ENCODE measurements at places on chromosomes 2 and 18.

DNA sequence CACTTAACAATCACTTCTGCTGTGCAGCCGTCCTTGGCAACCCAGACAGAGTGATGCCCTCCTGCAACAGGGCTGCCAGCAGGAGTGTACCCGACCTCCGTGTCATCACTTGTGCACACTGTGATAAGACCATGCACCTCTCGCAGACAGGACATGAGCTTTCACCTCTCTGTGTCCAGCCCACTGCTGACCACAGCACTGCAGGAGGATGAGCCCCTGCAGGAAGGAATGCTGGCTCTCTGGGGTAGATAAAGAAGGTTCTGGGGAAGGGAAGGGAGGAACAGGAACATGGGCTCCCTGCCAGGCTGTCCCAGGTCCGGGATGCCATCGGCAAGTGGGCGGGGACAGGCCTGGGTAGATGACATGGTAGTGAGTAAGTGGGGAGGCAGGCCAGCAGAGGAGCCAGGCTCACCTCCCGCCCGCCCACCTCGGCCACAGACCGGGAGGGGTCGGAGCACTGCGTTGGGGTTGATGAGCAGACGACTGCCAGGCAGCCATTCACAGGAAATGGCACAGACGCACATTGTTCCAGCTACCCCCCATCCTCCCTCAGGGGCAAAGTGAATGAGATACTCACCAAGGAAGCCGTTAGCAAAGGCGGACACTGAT, 18.6 kb upstream of the COL6A3 start:
- DNase-seq: peak; percentile 50

DNA sequence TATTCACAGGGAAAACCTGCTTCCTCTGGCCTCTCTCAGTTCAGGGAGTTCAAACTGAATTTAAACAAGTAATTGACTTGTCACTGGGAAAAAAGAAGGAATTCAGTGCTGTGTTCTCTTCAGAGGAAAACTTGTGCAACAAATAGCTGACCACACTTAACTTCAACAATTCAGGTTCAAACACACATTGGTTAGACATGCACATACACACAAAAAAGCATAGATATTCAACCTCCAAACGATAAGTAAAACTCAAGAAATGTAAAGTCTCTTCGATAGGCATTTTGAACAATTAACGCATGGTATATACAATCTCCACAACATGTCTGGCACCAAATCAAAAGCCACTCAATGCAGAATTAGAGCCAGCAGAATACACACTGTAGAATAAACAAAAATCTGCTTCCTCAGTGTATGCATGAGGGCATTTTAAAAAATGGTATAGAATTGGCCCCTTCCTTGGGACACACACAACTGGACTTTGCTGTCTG, 269.0 kb downstream of the TCF4 start:
- DNase-seq: no peak

GRCh38 chr18:77057006-77057395, 75.6 kb downstream of the MBP start:
- DNase-seq: no peak

- DNase-seq: no peak
These were observed 27.7 kb upstream of the ITGAV start for GRCh38 chr2:186562209-186562578.

DNA sequence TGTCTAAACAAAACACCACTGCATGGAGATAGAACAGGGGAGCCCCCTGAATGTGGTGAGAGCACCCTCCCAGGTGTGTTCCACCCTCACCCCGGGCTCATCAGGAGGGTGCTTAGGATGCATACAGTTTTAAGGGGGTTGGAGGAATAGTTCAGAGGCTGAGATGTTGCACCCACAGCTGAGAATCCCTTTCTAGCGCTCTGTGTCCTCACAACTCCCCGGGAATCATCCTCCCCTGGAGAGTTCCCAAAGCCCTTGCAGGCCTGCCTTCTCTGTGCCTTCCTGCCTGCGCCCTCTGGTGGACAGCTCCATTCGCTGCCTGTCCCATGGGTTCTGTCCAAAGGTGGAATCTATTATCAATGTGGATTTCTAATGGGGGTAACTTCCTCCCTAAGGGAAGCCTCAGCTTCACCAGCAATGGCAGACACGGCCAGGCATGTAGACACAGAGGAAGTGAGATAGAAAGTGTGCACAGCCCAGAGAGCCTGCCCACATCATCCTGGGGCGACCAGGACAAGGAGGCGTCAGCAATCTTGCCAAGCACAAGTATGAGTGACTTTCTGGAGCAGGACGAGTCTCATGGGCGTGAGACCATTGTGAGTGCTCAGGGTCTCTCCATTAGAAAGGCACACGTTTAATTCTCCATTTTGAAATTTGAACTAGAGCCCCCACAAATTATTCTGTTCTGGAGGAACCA, 1.2 kb upstream of the UGT1A5 start:
- DNase-seq: peak; percentile 30

DNA sequence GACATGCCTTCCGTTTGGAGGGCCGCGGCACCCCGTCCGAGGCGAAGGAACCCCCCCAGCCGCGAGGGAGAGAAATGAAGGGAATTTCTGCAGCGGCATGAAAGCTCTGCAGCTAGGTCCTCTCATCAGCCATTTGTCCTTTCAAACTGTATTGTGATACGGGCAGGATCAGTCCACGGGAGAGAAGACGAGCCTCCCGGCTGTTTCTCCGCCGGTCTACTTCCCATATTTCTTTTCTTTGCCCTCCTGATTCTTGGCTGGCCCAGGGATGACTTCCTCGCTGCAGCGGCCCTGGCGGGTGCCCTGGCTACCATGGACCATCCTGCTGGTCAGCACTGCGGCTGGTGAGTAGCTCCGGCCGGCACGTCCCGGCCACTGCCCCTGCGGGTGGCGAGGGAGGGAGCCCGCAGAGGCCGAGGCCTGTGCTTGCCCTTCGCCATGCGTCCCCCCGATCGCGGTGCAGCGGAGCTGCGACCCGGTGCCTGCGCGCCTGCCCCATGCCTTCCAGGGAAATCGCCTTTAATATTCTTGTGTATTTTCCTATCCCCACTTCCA, 1.2 kb downstream of the BMPR2 start:
- DNase-seq: no peak

- DNase-seq: no peak
These were observed 134.8 kb upstream of the NCK2 start for GRCh38 chr2:105609746-105610402.

GRCh38 chr18:48061781-48062570, 131.5 kb upstream of the SMAD2 start:
- DNase-seq: no peak

GRCh38 chr2:24438106-24438505, 52.9 kb upstream of the NCOA1 start:
- DNase-seq: no peak

DNA sequence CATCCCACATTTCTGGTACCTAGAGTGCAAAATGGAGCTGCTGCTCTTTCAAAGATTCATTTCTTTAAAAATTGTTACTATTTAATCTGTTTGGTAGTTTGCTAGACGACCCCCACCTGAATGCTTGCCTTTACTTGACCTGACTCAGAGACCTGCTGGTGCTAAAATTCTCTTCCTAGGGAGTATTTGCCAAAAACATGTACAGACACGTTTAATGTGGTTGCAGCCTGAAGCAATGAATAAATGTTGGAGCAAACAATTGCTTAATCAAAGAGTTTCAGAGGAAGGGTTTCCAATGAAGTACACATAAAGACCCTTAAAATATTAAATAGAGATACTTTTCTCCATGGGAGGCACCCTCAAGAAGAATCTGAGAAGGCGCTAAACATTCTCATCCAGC, 734.4 kb downstream of the CBLN2 start:
- no peak for DNase-seq

DNA sequence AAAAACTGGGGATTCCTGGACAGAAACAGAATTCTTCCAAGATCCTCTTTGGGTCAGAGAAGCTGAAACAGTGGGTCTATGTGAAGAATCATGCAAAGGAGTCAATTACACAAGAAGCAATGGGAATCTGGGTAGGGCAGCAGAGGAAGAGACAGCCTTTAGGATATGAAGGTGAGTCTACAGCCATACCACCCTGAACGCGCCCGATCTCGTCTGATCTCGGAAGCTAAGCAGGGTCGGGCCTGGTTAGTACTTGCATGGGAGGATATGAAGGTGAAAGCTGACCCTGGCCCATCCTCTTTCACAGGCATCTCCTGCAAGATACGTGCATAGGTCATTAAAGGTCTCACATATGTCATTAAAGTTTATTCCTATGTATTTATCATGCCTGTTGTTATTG, 1080.9 kb upstream of the FANCL start:
- DNase-seq: no peak

GRCh38 chr2:108377815-108378630, at the start of gene SULT1C4:
TSS of gene SULT1C4 (plus strand) at chr2:108377954. CDS start at chr2:108378338, 384 bp downstream.
- no peak for DNase-seq
